CD14-positive monocyte (primary cell): ENCODE measurements at places on chromosomes 1 and 21.

DNA sequence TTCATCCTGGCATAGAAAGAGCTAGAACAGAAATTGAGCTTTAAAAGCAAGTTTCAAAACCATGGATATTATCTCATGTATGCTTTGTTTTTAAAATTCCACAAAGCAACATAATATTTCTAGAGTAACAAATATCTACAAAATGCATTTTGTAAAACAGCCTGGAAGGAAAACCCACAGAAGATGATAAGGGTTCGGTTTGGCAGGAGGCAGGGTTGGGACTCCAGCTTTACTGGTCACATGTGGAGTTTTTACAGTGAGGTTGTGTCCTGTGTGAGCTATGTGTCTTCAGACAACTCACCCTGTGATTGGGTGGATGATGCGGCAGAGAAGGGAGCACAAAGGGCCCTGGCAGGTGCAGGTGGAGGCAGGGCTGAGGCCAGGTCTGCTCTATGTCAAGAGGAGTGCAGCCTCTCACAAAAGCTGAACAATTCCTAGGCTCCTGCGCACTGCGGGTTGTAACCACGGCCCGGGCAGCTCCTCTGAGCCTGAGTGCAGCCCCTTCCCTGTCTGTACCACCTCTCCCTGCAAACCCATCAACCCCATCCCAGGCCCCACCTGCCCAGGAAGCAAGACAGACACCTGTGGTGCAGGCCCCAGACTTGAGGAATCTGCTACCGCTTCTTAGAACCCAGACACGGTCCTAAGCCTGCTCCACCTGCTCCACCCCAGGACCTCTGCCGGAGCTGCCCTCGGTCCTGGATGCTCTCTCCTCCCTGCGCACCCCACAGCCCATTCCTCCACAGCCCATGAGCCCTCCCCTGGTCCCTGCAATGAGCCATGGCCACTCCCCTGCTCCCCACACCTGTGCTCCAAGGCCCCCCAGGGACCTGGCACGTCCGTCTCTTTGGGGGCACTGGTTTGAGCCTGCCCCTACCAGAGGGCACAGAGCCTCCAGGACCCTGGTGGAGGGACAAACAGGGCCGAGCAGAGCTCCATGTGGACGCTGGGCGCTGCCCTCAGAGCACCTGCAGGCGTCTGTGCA is 2.8 kb upstream of the COL18A1 start:
- DNase-seq = no peak

- DNase-seq = no peak
Measured at GRCh38 chr1:8152731-8153702, 126.9 kb upstream of the ERRFI1 start.

- DNase-seq = no peak
Measured at GRCh38 chr1:15747378-15747777, 5.1 kb downstream of the TMEM82 start.

- DNase-seq = no peak
Measured at GRCh38 chr1:223611936-223612335, 53.6 kb downstream of the CAPN8 start.

DNA sequence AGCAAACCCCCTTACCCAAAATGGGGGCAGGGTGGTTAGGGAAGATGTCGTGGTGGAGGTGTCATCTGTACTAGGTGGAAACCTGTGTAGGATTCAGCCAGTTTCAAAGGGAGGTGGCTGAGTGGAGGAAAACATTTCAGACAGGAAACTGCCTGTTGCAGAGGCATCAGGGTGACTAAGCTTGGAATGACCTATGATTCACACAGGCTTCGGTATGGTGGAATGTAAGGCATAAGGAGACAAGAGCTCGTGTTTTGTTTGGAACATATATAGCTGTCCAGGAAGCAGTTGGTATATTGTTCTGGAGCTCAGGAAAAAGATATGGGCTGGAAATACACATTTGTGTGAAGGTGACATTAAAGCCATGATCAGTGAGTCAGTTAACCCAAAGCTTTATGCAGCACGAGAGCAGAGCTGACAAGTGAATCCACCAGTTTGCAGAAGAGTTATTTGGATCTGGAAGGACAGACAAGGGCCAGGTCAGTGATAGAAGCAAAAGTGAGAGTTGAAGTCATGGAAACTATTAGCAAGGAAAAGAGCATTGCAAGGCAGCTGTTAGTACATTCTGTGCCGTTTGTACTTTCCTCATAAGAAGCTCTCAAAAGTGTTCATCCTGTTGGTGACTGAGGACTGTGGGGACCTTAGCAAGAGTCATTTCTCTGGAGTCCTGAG is 12.2 kb downstream of the UTP25 start:
- DNase-seq = no peak

- DNase-seq = no peak
Measured at GRCh38 chr1:241579434-241579833, 47.3 kb downstream of the KMO start.

- no peak for DNase-seq
Measured at GRCh38 chr1:189289346-189289745, 1188.3 kb downstream of the BRINP3 start.

DNA sequence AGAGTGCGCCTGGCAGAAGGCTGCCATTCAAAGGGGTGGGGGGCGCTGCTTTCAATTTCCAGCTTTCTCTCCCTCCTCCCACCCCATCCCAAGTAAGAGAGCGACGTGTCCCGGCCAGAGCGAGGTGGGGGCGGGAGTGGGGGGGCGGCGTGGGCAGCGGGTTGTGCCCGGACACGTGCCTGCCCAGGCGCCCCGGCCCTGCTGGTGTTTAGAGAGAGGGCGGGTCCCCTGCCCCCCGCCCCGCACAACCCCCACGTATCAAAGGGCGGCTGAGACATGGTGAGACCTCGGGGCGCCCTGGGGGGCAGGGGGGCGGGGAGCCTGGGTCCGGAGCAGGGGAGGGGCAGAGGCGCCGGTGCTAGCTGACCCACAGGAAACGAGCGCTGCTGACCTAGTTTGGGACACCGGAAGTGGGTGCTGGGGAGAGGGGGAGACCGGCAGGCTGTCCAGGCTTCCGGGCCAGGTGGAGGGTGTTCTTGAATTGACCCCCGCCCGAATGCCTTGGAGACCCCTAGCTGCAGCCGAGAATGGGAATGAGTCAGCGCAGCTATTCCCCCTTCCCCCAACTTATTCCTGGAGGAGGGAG is 1.3 kb downstream of the ZBTB7B start:
- peak; percentile 37 for DNase-seq

DNA sequence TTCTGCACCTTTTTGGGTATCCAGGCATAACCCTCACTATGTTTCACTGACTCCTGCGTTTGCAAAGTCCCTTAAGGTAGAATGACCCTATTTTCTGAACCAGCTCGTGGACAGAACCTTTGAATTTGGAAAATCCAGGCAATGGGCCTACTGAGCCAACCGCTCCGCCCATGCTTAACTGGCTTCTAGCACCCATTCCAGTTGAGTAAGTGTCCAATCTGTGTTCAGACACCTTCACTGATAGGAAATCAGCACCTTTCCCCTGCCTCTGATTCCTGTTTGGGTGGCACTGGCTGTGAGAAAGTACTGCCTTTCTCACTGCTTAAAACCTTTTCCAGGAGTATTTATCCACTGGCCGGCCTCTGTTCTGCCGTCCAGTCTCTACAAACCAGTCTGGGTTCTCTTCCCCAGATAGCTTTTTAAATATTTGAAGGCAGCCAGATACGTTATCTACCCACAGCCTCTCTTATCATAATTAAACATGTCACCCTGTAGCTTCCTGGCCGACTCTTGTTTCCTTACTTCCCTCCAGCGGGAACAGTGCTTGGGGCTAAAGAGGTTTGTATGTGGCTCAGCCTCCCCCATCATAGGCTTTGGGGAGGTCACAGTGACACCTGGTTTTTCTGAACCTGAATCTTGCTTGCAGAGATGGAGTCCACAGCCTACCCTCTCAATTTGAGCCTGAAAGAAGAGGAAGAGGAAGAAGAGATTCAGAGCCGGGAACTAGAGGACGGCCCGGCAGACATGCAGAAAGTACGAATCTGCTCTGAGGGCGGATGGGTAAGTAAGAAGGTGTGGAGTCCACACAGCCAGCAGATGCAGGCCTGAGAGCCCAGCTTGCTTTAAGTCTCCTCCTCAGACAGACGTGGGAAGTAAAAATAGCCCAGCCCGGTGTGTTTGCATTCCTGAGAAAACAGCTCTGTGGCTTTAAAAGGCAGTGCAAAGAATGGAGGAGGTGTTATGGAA is 1.3 kb downstream of the POGK start:
- peak; percentile 18 for DNase-seq

- DNase-seq = no peak
Measured at GRCh38 chr1:36735939-36736730, 253.4 kb upstream of the CSF3R start.

DNA sequence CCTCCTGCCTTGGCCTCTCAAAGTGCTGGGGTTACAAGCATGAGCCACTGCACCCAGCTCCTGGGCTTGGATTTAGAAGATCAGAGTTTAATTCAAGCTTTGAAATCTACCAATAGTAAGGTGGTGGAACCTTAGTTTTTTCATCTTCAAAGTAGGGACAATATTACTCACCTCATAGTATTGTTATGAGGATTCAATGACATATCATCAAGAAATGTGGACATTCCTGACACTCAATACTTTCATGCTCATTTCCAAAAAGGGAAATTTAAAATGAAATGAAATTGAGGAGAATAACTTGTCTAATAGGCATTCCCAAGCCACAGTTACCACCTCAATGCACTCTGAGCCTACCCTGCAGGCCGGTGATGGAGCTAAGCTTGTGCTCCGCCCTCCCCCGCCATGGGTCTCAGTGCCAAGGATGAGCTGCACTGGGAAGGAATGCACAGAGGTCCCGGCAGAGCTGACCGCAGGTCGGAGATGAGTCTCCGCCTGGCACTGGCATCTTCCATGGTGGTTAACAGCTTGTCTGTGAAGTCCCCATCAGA is 56.5 kb upstream of the BCAR3 start:
- DNase-seq = no peak

GRCh38 chr1:23436520-23437354 is 12.2 kb upstream of the TCEA3 start:
- DNase-seq = no peak

- no peak for DNase-seq
Measured at GRCh38 chr21:46214478-46215340, 13.9 kb downstream of the LSS start.

DNA sequence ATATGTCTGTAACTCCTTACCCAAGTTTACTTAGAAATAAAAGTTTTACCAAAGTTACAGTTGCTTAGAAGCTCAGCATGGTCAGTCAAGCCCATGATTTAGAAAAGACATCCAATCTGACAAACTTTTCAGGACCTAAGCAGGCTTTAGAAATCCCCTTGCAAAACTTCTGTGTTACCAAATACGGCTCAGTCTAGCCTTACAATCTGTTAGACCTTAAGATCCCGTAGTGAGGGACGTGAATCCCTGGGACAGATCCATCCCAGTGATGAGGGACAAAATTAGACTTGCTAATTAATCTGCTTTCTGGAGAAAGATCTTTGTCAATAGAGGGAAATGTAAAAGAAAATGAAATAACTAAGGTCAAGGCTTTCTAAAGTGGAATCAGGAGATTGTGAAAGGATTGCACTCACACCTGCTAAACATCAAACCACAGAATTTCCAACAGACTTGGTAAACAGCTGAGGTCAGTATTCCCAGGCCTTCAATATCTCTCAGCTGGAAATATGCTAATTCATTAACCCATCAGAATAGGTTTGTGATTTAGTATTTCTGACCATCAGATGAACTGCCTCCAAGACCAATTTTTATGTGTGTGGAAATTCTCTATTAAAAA is 375.3 kb downstream of the DUSP10 start:
- no peak for DNase-seq

- DNase-seq = no peak
Measured at GRCh38 chr1:18970358-18970757, 13.9 kb upstream of the IFFO2 start.

GRCh38 chr1:39187275-39188046 is 17.0 kb upstream of the MACF1 start:
- no peak for DNase-seq

GRCh38 chr1:208791456-208791855 is 547.3 kb upstream of the PLXNA2 start:
- no peak for DNase-seq
